ENCODE measurements at places on chromosomes 7 and 10. TPM values are rescaled to one million over a fixed set of nuclear protein-coding genes. Genes with fewer than 3 reads are reported as not detected.

DNA sequence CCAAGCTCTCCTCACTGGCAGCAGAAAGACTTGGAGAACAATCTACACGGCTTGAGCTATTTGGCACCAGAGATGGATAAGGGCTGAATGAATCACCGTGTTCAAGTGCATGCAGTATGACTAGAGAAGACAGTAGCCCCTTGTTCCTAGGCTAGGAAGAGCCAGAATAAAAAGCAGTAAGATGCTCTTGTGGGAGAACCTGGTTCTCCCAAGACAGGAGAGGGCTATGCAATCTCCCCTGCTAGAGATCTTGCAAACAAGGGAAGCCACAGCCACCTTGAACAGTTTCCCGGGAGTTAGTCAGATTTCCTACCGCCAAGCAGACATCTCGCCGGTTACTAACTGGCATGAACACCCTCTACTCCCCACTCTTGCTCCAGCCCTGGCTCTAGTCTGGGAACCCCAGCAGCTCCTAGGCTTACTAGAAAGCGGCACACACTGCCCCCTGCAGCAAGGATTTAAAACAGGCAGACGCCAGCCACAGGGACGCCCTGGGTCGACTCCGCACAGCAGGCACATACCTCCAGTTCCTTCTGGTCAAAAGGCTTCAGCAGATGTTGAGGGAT, 107.3 kb downstream of the SMURF1 start:
- peaks cover 51% of the 10 kb centered on the region for H3K4me1 ChIP-seq
- peak overlapping the region; percentile 74 for H3K27ac ChIP-seq
- no peaks in the 10 kb centered on the region for H3K27me3 ChIP-seq
- no peak for DNase-seq
- H3K36me3 ChIP-seq: peaks cover 64% of the 10 kb centered on the region

HOXA4 gene
- total RNA-seq: 6.1 TPM

- no peaks in the 10 kb centered on the region for H3K27me3 ChIP-seq
- DNase-seq: no peak
- no peak overlapping the region for H3K27ac ChIP-seq
- H3K4me1 ChIP-seq: no peaks in the 10 kb centered on the region
- no peaks in the 10 kb centered on the region for H3K36me3 ChIP-seq
- H3K4me3 ChIP-seq: no peak overlapping the region
Measured at GRCh38 chr7:154774303-154774969, 228.5 kb downstream of the PAXIP1 start.

NPS gene
- not detected for total RNA-seq

DNA sequence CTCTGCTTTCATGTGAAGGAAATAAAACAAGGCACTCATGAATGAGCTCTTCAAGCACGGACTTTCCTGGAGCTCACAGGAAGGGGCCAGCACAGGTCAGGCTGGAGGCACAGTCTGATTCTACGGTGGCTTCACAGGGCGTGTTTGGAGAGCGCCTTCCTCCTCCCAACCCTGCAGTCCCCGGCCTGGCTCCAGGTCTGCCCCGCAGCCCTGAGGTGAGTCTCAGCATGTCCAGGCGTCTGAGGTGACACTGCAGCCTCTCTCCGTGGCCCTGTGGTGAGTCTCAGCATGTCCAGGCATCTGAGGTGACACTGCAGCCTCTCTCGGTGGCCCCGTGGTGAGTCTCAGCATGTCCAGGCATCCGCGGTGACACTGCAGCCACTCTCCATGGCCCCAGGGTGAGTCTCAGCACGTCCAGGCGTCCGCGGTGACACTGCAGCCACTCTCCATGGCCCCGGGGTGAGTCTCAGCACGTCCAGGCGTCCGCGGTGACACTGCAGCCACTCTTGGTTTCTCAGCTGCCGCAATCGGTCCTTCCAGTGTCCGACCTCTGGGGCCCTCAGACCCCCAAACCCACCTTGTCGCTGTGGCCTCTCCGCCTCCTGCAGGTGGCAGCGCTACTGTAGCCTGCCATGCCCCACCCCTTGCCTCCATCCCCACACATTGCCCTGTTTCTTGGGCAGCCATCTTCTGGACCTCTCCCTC, 381.7 kb downstream of the DNAJB6 start:
- no peak for DNase-seq
- H3K27ac ChIP-seq: no peak overlapping the region
- H3K27me3 ChIP-seq: no peaks in the 10 kb centered on the region
- no peak overlapping the region for H3K4me3 ChIP-seq

DNA sequence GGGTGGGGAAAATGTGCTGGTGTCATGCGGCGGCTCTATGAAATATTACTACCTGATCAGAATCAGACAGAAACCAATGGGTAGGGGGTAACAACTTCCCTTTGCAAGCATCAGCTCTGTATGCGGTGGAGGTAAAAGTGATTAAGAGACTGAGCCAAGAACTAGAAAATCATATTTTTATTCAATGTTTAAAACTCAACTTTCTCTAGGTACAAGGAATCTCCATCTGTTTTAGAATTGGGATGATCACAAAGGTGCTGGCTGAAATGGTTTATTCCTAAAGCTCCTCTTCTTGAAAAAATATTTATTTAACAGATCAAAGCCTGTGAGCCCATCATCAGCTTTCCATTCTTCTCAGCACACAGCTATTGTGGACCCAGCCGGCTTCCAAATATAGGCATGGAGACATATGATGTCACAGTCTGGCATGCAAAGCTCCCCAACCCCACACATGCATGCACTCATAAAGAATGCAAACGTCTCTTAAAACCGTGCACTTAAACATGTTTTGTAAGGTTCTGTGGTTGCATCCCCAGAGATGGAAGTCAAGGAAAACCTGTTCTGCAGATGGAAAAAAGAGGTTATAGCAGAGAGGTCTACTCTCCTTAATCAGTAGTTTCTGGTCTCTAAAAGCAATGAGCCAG, 126.0 kb downstream of the SKIDA1 start:
- peak overlapping the region; percentile 7 for H3K4me3 ChIP-seq
- H3K4me1 ChIP-seq: peaks cover 3% of the 10 kb centered on the region
- DNase-seq: no peak

AZGP1 gene
- not detected for total RNA-seq

DNA sequence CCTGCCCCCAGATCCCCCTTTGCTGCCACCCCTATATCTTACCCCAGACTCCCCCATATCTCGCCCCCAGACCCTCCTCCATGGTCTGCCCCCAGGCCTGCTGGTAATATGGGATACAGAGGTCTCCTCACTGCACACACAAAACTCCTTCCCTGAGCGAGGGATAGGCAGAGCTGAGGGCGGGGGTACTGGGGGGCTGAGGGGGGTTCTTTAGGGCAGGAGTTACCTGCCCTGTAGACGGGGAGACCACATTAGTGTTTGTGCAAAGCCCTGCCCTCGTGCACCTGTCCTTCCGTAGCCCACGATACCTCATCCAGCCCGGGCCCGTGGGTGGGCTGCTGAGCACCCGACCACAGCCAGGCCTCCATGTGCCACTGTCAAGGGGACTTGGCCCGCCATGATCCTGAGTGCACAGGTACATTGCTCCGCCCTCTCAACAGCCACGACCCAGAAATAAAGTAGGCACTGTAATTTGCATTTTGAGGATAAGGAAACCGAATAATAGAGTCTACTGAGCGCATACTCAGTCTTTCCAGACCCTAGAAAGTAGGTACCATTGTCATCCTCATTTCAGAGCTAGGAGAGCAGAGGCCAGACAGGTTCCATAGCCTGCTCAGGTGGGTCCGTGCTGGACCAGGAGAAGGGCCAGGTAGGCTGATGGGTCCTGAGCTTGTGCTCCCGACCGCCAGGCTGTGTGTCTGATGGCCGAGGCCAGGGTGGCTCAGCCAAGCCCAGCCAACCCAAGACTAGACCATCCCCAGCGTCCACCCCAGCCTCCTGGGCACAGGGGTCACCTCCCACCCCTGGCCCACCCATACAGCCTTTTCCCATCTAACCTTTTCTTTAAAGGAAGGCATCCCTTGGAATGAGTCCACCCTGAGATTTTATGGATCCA, 115.2 kb downstream of the LHPP start:
- no peak for DNase-seq
- H3K36me3 ChIP-seq: no peaks in the 10 kb centered on the region
- H3K27me3 ChIP-seq: no peaks in the 10 kb centered on the region
- H3K4me3 ChIP-seq: no peak overlapping the region

DNA sequence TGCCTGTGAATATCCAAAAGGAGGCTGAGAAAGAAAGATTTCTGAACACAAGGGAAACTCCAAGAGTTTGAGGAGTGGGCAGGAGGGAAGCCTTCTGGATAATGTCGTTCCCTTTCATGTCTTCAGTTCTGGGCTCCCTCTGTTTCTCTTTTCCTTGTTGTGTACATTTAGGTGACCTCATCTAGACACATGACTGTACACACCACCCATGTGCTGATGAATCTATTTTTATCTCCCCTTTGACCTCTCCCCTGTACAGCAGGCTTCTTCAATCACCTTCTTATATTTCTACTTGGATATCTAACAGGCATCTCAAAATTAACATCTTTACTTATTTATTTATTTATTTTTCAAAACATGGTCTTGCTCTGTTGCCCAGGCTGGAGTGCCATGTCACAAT, 363.1 kb downstream of the GATA3 start:
- no peaks in the 10 kb centered on the region for H3K36me3 ChIP-seq
- no peaks in the 10 kb centered on the region for H3K4me1 ChIP-seq

DNA sequence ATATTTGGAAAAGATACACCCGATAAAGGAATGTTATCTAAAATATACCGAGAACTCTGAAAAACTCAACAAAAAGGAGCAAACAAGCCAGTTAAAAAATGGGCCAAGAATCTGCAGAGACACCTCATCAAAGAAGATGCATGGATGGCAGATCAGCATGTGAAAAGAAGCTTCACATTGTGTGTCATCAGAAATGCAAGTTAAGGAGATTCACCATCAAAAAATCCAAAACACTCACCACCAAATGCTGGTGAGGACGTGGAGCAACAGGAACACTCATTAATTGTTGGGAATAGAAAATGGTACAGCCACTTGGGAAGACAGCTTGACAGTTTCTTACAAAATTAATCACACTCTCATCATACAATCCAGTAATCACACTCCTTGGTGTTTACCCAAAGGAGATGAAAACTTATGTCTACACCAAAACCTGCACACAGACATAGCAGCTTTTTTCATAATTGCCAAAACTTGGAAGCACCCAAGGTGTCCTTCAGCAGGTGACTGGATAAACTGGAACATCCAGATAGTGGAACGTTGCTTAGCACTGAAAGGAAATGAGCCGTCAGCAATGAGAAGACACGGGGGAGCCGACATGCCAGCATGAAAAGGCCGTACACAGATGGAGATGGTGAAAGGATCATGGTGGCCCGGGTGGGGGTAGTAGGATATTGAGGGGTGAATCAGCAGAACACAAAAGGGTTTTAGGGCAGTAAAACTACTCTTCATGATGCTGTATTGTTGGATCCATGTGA, 27.9 kb upstream of the PWWP2B start:
- no peaks in the 10 kb centered on the region for H3K27me3 ChIP-seq
- no peaks in the 10 kb centered on the region for H3K4me1 ChIP-seq
- no peak overlapping the region for H3K4me3 ChIP-seq
- H3K27ac ChIP-seq: no peak overlapping the region

TNRC18 gene
- total RNA-seq: 244 TPM

DNA sequence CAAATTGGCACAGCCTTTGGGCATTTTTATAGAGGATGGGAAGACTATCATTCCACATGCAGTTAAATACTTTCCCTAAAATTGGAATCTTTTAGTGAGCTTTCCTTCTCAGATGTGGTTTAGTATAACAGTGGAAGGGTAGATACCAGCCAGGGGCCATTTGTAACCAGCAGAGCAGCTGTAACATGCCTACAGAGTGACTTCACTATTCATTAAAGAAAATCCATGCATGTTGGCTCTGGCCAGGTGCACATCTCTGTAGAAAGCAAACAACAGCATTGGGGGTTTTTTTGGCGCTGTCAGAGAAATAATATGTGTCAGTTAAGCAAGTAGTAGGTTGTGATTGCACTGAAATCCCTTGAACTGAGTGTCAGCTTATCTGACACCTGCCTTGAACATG, 115.6 kb downstream of the LHFPL3 start:
- no peak overlapping the region for H3K4me3 ChIP-seq
- no peak for DNase-seq
- H3K27me3 ChIP-seq: no peaks in the 10 kb centered on the region
- no peak overlapping the region for H3K27ac ChIP-seq

DNA sequence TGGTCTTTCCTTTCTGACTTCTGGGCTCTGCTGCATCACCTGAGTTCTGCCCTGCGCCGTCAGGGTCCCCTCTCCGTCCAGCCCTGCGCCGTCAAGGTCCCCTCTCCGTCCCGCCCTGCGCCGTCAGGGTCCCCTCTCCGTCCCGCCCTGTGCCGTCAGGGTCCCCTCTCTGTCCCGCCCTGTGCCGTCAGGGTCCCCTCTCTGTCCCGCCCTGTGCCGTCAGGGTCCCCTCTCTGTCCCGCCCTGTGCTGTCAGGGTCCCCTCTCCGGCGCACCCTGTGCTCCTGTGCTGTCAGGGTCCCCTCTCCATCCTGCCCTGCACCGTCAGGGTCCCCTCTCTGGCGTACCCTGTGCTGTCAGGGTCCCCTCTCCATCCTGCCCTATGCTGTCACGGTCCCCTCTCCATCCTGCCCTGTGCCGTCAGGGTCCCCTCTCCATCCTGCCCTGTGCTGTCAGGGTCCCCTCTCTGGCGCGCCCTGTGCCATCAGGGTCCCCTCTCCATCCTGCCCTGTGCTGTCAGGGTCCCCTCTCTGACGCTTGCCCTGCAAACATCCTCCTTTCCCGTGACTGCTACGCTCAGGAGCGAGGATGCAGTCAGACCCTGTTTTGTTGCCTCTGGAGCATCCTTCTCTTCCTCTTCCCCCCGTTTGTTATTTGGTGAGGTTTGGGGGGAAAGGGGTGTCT, 66.4 kb downstream of the INPP5A start:
- H3K4me1 ChIP-seq: peaks cover 8% of the 10 kb centered on the region
- H3K36me3 ChIP-seq: no peaks in the 10 kb centered on the region
- H3K27ac ChIP-seq: no peak overlapping the region

DNA sequence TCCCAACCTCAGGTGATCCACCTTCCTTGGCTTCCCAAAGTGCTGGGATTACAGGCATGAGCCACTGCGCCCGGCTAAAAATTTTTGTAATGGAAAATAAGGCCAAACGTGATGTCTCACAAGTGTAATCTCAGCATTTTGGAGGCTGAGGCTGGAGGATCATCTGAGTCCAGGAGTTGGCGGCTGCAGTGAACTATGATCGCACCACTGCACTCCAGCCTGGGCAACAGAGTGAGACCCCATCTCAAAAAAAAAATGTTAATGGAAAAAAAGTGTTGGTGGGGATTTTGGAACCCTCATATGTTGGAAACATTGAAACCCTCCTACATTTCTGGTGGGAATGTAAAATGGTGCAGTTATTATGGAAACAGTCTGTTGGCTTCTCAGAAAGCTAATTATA, 2.7 kb upstream of the SRPK2 start:
- DNase-seq: no peak
- no peaks in the 10 kb centered on the region for H3K36me3 ChIP-seq
- no peak overlapping the region for H3K27ac ChIP-seq
- H3K4me3 ChIP-seq: no peak overlapping the region

CPN1 gene
- total RNA-seq: not detected

TUBB8 gene
- total RNA-seq: not detected

Data from thoracic aorta (tissue), 2 donors.